Transverse colon (tissue), 4 donors: ENCODE measurements at places on chromosomes 6 and 20. TPM values are rescaled to one million over a fixed set of nuclear protein-coding genes. Genes with fewer than 3 reads are reported as not detected.

SNAP91 gene
- not detected for total RNA-seq

RIN2 gene
- total RNA-seq = 67.0 TPM

OLIG3 gene
- not detected for total RNA-seq

SIRPB1 gene
- not detected for total RNA-seq

PDCD2 gene
- 38.0 TPM for total RNA-seq

PKIB gene
- 109 TPM for total RNA-seq

MLN gene
- total RNA-seq = not detected

GRIK2 gene
- 4.0 TPM for total RNA-seq

C6orf136 gene
- total RNA-seq = 301 TPM

GRCh38 chr6:158765499-158766068, 53.6 kb downstream of the EZR start:
- no peaks in the 10 kb centered on the region for H3K4me1 ChIP-seq
- H3K27me3 ChIP-seq = no peaks in the 10 kb centered on the region
- H3K27ac ChIP-seq = no peak overlapping the region
- H3K4me3 ChIP-seq = no peak overlapping the region
- no peak for DNase-seq

DNA sequence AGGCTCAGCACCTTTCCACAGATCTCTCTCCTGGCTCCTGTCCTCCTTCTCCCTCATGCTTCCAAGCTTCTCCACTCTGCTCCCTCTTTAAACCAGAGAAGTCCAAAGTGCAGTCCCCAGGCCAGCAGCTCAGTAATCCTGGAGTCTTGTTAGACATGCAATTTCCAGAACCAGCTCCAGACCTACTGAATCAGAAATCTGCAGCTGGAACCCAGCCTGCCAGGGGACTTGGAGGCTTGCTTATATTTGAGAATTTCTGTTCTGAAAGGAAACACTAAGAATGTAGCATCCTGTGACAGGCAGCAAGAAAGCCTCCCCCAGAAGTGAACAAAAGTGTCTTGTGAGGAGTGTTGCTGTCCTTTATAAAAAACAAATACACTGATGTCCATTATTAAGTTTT, 438.1 kb downstream of the BCKDHB start:
- H3K36me3 ChIP-seq = no peaks in the 10 kb centered on the region
- DNase-seq = no peak
- H3K4me3 ChIP-seq = no peak overlapping the region
- no peaks in the 10 kb centered on the region for H3K4me1 ChIP-seq
- H3K27ac ChIP-seq = no peak overlapping the region

- no peaks in the 10 kb centered on the region for H3K36me3 ChIP-seq
- H3K27me3 ChIP-seq = peaks cover 24% of the 10 kb centered on the region
- peak; percentile 34 for DNase-seq
- no peak overlapping the region for H3K4me3 ChIP-seq
- no peak overlapping the region for H3K27ac ChIP-seq
Observed at GRCh38 chr6:75210885-75211739, 5.3 kb upstream of the COL12A1 start.

- H3K36me3 ChIP-seq = no peaks in the 10 kb centered on the region
- H3K27me3 ChIP-seq = peaks cover 24% of the 10 kb centered on the region
- no peaks in the 10 kb centered on the region for H3K4me1 ChIP-seq
- no peak overlapping the region for H3K27ac ChIP-seq
- peak; percentile 51 for DNase-seq
- H3K4me3 ChIP-seq = no peak overlapping the region
Observed at GRCh38 chr20:63442100-63442493, 30.4 kb downstream of the KCNQ2 start.
